ENCODE measurements at places on chromosomes 3 and 15.

DNA sequence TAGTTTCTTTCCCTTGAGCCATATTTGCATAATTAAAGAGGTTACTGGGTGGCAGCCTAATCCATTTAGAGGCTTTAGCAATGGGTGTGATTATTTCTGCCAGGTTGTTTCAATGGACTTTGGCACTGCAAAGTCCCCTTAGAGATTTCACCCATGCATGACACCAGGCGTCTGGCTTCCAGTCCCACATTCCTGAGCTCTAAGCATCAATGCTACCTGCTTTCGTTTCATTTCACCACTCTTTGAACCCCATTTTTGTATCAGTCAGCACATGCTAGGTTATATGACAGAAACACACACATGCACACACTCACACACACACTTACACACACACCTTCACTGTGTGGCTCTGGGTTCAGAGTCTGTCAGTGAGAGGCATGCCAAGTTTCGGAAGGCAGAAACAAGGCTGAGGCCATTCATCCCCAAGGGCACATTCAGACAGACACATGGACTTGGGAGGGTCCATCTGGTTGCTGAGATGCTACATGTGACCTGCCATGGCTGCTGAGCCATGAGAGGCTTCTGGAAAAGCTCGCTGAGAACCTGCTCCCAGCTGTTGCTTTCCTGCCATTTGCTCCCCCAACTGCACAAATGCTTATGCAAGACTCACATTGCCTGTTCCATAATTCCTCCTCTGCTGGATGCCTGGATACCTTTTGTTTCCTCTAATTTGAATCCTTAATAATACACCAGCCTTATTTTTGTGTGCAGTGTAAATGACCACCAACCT lies 354.1 kb downstream of the GABRG3 start:
- peak; percentile 55 for DNase-seq

DNA sequence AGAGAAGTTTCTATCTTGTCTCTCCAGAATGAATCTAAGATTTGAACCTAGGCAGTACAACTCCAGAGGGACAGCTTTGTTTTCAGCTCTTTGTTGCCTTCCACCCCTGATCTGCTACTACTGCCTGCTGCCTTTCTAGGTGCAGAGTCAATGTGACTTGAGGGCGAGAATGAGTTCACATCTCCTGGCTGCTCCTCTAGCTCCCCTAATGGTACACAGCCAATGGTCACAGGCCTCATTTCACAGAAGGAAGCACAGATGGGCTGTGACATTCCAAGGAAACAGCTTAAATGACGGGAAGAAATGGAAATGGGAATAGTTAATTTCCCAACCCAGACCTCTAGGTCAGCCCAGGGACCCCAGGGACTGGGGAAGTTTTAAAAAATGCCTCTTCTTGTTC lies 32.4 kb downstream of the FAM43A start:
- no peak for DNase-seq

DNA sequence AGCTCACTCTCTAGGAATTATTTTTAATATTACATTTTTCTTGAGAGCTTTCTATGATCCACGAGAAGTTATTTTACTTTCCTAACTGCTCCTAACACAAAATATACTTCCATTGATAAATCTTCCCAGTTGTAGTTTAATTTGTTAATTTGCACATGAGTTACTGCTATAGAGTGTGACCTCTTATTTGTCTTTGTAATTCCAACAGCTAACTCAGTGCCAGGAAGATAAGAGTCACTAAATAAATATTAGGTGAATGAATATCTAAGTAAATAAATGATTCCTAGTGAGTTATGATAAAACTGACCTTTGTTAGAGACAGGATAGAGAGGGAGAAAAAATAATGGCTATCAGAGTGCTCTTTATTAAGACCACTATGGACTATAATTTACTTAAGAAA lies 319.9 kb downstream of the NAALADL2 start:
- DNase-seq: no peak

DNA sequence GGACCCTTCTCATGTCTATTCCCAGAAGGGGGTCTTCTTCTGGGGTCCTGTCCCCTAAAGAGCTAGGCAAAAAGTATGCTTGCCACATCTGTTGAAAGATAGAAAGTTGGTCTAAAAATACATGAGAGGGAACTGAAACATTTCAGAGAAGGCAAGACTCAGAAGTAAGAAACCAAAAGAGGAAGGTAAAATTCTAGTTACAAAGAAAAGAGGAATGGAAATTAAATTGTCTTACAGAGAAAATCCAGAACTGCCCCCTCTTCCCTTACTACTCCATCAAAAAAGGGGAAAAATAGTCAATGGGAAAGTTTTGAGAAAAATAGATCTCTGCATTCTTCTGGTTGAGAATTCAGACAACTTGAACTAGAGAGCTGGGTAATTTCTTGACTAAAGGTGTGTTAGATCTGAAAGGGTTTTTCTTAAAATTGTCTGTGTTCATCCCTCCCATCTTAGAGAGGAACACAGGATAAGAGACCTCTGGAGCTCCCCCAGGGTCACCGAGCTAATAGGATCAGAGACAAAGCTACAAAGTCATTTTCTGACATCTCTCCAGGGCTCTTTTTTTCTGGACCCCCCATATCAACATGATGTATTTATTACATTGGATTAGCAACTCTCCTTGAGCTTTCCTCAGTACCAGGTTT lies 32.3 kb upstream of the CCR2 start:
- DNase-seq: no peak

- DNase-seq: no peak
Measured at GRCh38 chr3:49032646-49033304, 3.6 kb upstream of the IMPDH2 start.

- DNase-seq: no peak
Measured at GRCh38 chr3:187783098-187783497, 37.8 kb upstream of the BCL6 start.

DNA sequence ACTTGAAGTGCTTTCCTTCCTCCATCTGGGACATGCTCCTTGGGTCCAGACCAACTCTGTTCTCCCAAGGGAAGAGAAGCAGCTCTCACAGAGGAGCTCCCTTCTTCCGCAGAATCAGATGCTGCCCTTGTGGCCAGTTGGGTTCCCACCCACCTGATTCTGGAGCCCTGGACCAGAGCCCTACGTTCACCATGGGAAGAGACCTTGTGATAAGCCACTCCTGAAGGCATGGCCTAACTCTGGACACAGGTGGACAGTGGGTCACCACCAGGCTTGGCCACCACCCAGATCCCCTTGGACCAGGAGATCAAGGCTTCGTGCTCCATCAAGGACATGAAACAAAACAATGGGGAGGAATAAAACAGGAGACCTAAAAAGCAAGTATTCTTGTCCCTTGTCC lies 172.2 kb downstream of the RPLP1 start:
- no peak for DNase-seq

Data from glutamatergic neuron (in vitro differentiated cells).